Right lobe of liver (tissue), 6 donors: ENCODE measurements at places on chromosomes 5 and 9. TPM values are rescaled to one million over a fixed set of nuclear protein-coding genes. Genes with fewer than 3 reads are reported as not detected.

The PCDHGC5 gene
- 0.37 TPM for total RNA-seq

The FGF1 gene
- total RNA-seq: 0.56 TPM

The CDC25C gene
- total RNA-seq: not detected

The ALDH7A1 gene
- 23.0 TPM for total RNA-seq

The PAIP2 gene
- 37.9 TPM for total RNA-seq

The RUSC2 gene
- 8.5 TPM for total RNA-seq

The ACTBL2 gene
- total RNA-seq: not detected

The SLC6A3 gene
- not detected for total RNA-seq

The CCNI2 gene
- total RNA-seq: not detected

The AQP3 gene
- 127 TPM for total RNA-seq

The INSYN2B gene
- 0.13 TPM for total RNA-seq

The UNC5A gene
- total RNA-seq: not detected

The PCDH1 gene
- total RNA-seq: 29.4 TPM

The OCLN gene
- 57.2 TPM for total RNA-seq

The CYLC2 gene
- total RNA-seq: not detected

The PCAT7 gene
- 0.37 TPM for total RNA-seq

The MSMP gene
- not detected for total RNA-seq

The ANKRD31 gene
- 0.15 TPM for total RNA-seq

The FOXI1 gene
- total RNA-seq: not detected

The SLC6A18 gene
- not detected for total RNA-seq

The SMIM33 gene
- total RNA-seq: not detected

The CDX1 gene
- total RNA-seq: not detected

The ANKRD34B gene
- total RNA-seq: 0.07 TPM

The KCNT1 gene
- total RNA-seq: not detected

The TAF11L10 gene
- not detected for total RNA-seq

The LHX3 gene
- total RNA-seq: not detected

The PLPP7 gene
- total RNA-seq: not detected

The INSL4 gene
- total RNA-seq: not detected

The PCDHGA8 gene
- 0.27 TPM for total RNA-seq

The PAPPA gene
- total RNA-seq: 0.50 TPM

The NAIP gene
- total RNA-seq: 5.8 TPM

The FASTKD3 gene
- total RNA-seq: 5.1 TPM

The COL5A1 gene
- total RNA-seq: 13.2 TPM

The SEMA4D gene
- 3.9 TPM for total RNA-seq

The SLC23A1 gene
- total RNA-seq: 23.4 TPM

The NSD1 gene
- 27.9 TPM for total RNA-seq

The PPP2R2B gene
- total RNA-seq: 0.25 TPM

The NUDT12 gene
- total RNA-seq: 19.0 TPM

The TSLP gene
- total RNA-seq: 1.9 TPM

The OR1Q1 gene
- total RNA-seq: not detected

The FGF10 gene
- 0.11 TPM for total RNA-seq

The PFN3 gene
- total RNA-seq: not detected

The MYOZ3 gene
- total RNA-seq: 0.25 TPM

The IPPK gene
- total RNA-seq: 4.2 TPM

The KIAA0825 gene
- total RNA-seq: 1.8 TPM

The GDA gene
- 60.4 TPM for total RNA-seq

The TGFBI gene
- total RNA-seq: 119 TPM

The PCDHB11 gene
- 0.24 TPM for total RNA-seq

The SPATA31D4 gene
- not detected for total RNA-seq

The IFNB1 gene
- total RNA-seq: not detected

The ZCCHC10 gene
- total RNA-seq: 10.9 TPM

The CARTPT gene
- total RNA-seq: not detected

The PTGDS gene
- total RNA-seq: 7.2 TPM

The OR1L8 gene
- not detected for total RNA-seq

The SLC25A46 gene
- 27.4 TPM for total RNA-seq

The CAMK4 gene
- total RNA-seq: 0.86 TPM
